Stimulated activated CD4-positive, alpha-beta T cell treated with anti-CD3 and anti-CD28 coated beads, Interleukin-12 subunit alpha, Interleukin-12 subunit beta, amount 100 ng/mL, for 24 hours (primary cell): ENCODE measurements at places on chromosomes 1 and 21.
A peak's percentile ranks its signal among the peaks of the same experiment; 100 is the strongest.

GRCh38 chr1:103514920-103515503 is 10.5 kb upstream of the RNPC3 start:
- no peak for DNase-seq

GRCh38 chr1:230195199-230195598 is 128.2 kb downstream of the GALNT2 start:
- no peak for DNase-seq

DNA sequence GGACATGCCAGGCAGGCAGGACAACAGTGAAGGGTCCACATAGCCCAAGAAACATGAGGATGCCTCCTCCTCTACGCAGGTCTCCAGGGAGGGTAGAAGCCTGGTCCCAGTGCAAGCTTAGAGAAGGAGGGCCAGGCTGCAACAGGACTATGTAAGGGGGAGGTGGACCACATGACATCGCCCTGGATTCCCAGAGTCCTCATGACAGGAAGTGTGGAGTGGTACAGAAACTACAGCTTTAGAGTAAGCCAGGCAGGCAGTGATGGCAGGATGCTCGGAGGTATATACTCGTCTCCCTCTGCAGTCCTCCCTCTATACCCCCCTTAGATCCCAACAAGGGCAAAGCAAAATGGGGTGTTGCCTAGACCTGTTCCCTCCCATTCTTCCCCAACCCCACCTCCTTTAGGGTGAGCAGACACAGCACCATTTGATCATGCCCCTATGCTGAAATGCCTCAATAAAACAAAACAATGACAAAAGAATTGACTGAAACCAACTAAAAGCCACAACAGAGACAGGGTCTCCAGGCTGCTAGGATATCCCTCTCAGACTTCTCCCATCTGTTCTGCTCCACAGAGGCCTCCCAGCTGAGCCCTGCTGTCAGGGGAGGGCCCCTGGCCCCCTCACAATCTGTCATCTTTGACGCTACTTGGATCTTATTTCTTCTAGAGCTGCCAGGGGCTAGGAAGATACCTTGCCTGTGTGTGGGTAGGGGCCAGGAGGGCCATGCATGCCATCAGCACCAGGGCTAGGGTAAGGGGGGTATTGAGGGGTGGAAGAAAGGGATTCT is 13.1 kb downstream of the FAM78B start:
- DNase-seq: no peak

DNA sequence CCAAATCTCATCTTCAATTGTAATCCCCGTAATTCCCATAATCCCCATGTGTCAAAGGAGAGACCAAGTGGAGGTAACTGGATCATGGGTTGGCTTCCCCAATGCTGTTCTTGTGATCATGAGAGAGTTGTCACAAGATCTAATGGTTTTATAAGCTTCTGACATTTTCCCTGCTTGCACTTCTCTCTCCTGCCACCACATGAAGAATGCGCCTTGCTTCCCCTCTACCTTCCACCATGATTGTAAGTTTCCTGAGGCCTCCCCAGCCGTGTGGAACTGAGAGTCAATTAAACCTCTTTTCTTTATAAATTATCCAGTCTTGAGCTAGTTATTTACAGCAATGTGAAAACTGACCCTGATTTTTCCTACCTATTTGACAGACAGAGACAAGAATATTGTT is 162.5 kb upstream of the SYT6 start:
- no peak for DNase-seq

DNA sequence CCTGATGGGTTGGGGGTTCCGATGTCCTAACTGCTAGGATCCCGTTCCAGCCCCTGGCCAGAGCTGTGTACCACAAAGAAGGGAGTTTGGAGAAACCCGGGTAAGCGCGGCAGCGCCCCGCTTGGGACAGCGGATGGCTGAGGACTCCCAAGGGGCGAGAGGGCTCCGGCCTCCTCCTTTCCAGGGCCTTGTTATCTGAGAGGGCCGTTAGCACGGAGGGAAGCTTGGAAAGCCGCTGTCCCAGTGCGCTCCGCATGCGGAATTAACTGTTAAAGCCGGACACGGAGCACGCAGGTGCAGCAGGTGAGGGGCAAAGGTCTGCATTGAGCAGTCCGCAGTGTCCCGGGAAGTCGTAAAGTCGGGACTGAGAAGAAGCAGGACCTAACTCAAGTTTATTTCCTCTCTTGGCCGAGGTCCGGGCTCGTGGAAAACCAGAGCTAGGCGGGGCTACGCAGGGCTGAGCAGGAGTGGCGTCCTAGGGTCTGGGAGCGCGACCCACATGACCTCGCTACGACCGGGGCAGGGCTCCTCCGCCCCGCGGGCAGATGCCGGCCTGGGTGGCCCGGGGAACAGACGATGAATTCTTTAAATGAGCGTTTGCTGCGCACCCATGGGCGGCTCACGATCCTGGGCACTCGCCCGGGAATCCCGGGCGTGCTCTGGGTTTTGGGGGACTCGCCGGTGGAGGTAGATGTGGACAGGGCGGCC is 4.5 kb downstream of the LHX4 start:
- DNase-seq: no peak

DNA sequence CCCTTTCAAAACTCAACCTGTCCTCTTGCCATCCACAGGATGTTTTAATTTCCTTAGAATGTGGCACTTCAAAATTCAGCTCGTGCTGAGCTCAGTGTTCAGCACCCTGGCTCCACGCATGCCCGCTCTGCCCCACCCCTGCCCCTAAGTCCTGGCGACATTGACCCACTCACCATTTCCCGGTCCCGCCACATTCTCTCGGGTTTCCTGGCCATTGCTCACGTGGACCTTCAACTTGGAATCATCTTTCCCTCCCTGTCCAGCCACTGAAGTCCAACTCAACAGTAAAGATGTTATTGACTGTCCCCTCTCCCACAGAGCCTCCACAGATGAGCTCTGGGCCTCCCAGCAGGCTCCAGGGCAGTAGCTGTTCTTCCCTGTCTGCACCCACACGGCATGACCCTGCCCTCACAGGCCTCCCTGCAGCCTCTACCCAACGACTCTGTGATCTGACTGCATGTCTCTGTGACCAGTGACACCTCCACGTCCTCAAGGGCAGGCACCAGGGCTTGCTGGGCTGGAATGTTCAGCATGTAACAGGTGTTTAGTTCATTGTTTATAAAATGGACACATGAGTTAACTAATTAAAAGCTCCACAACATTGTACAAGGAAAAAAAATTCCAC is 53.8 kb downstream of the ITPKB start:
- no peak for DNase-seq

GRCh38 chr1:163084330-163084729 is 15.2 kb downstream of the RGS4 start:
- no peak for DNase-seq

GRCh38 chr1:224544346-224545110 is 71.6 kb upstream of the CNIH3 start:
- DNase-seq: no peak

DNA sequence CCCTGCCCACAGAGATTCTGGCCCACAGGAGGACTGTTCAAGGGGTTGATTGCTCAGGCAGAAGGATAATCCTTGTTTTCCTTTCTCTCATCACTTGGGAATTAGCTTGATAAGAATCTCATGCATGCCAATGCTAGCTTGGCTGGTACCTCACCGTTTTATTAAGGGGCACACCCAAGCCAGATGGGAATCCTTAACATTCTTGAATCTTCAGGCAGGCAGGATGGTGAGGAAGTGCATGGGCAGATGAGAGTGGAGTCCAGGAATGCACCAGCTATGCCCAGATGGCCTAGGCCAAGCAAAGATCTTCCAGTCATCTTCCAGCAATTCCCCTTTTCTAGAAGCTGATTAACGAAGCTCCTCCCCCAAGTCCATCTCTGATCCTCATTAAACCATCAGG is 4.1 kb upstream of the LCE7A start:
- no peak for DNase-seq

DNA sequence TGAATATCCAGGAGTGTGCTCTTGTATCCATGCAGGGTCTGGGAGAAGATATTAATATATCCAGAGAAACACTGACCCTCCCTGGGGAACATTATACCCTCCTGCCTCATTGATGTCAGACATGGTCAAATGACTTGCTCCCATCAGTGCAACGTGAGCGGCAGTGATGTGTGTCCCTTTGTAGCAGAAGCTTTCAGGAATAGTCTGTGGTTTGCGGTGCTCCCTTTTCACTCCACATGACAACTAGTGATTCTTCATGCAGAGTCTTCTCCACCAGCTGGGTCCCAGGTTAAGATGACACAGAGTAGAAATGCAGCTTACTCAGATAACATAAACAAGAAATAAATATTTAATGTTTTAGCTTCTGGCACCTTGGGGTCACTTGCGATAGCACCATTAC is 31.9 kb upstream of the LYPD8 start:
- no peak for DNase-seq

DNA sequence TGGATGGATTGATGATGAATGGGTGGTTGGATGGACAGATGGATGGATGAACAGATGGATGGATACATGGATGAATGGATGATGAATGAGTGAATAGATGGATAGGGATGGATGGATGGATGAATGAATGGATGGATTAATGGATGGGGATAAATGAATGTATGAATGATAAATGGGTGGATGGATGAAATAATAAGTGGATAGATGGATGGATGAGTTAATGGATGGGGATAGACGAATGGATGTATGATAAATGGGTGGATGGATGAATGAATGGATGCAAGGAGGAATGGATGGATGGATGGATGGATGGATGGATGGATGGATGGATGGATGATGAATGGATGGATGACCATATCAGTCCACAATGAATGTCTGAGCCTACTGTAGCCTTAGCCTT is 381.9 kb downstream of the SETD4 start:
- no peak for DNase-seq

- no peak for DNase-seq
These were observed 455.1 kb upstream of the VAMP3 start for GRCh38 chr1:7315946-7316345.

GRCh38 chr1:153795934-153796785 is 21.0 kb downstream of the SLC27A3 start:
- no peak for DNase-seq

GRCh38 chr1:21919520-21919919 is 17.6 kb downstream of the HSPG2 start:
- DNase-seq: no peak

DNA sequence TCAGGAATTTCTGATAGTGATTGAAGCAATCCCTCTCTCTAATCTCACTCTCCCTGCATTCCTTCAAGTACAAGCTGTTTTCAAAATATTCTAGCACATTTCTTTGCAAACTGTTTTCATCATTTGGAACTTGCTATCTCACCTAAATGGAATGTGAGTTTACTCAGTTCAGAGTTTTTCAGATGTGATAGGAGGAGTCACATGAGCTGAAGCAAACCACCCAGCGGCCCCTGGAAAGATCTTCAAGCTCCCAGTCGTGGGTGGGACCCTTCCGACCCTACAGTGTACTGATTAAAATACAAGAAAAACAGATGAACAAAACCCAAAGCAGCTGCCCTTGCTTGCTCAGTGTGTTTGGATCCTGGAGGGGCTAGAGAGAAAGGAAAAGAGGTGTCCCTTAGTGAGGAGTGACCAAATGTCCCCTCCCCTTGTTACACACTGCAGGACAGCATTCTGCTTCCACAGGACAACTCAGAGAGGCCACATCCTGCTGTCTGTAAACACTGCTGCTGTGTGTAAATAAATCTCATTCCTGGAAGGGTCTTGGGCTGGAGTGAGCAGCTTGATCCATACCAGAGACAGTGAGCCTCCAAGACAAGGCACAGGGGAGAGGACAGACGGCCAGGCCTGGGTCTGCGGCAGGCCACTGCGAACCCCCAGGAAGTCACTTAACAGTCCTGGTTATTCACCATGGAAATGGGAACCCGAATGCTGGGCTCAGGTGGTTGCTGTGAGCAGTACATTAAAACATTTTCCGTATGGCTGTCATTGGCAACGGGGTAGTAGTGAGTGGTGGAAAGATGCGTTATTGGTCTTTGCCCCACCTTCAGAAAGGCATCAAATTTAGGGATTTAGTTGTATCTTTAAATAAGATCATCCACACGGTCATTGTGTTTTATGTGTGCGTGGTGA is 229.2 kb downstream of the RHOU start:
- DNase-seq: no peak

- no peak for DNase-seq
These were observed 14.1 kb downstream of the DYRK1A start for GRCh38 chr21:37380349-37381323.

DNA sequence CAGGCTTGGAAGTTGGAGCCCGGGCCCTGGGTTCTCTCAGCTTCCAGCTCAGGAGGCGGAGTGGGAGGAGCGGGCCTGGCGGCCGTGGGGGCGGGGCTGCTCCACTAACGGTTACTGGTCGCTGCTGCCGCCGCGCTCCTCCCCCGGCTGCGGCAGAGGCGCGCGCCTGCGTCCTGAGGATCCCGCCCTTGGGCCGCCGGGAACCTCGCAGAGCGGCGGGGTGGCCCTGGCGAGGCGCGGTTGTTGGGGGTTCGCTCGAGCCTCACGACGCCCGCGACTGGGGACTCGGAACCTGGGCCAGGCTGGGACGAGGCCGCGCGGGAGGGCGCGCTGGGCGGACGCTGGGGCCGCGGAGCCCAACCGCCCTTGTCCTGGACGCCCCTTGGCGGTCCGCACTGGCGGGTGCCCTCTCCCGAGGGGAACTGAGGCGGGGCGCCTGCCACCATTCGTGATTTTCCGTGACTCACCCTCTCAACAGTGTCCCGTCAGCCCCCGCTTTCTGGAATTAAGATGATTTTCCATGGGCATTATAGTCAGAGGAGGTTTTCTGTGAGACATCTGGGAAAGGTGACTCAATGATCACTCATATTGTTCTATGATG is 34.1 kb downstream of the OR2G3 start:
- DNase-seq: no peak

- no peak for DNase-seq
These were observed 17.9 kb downstream of the CLDN14 start for GRCh38 chr21:36461918-36462486.

DNA sequence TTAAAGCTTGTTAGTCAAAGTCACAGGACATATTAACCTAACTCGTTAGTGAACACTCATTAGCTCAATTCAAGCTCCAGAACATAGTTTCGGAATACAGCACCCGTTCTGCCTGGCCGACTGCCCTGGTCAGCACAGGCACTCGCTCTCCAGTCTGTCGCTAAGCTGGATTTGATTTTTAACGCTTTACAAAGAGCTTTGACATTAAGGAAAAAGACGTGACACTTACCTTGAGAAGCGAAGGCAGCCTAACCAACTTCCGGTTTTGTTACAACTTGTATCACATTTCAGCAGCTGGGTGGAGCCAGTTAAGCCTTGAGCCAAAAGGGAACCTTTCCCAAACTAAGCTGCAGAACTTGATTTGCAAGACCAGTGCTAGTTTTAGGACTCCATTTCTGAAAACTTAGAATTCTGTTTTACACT is at the start of gene FRRS1:
FRRS1 (minus strand) TSS at position 258 of the 423 bp plus-strand sequence. CDS start 17,867 bp downstream, outside the sequence.
- peak; percentile 6 for DNase-seq
